ENCODE measurements at places on chromosomes 3 and 15. TPM values are rescaled to one million over a fixed set of nuclear protein-coding genes. Genes with fewer than 3 reads are reported as not detected.

The SAMD7 gene
- not detected for total RNA-seq

The SLC51A gene
- total RNA-seq = not detected

The DAZL gene
- total RNA-seq = not detected

The ATP13A5 gene
- total RNA-seq = not detected

The CHP1 gene
- total RNA-seq = 46.1 TPM

The ERICH6 gene
- not detected for total RNA-seq

The ITIH1 gene
- not detected for total RNA-seq

The CD200R1L gene
- total RNA-seq = not detected

The KLF15 gene
- 0.50 TPM for total RNA-seq

The ROBO1 gene
- total RNA-seq = 25.4 TPM

The FOXL2 gene
- not detected for total RNA-seq

The SLC7A14 gene
- total RNA-seq = not detected

The RASL12 gene
- 181 TPM for total RNA-seq

The TMEM44 gene
- 12.2 TPM for total RNA-seq

The BSN gene
- total RNA-seq = not detected

The GOLGA8G gene
- 0.25 TPM for total RNA-seq

The GOLGA6L7 gene
- not detected for total RNA-seq

The HRH1 gene
- 15.9 TPM for total RNA-seq

The FEZF2 gene
- not detected for total RNA-seq

The PLA2G4D gene
- not detected for total RNA-seq

The CCDC191 gene
- total RNA-seq = 0.39 TPM

The RAB7A gene
- 50.8 TPM for total RNA-seq
